Thyroid gland (tissue), 4 donors: ENCODE measurements at places on chromosomes 16 and 17. TPM values are rescaled to one million over a fixed set of nuclear protein-coding genes. Genes with fewer than 3 reads are reported as not detected.

GRCh38 chr16:87821376-87822107, 47.8 kb downstream of the SLC7A5 start:
- DNase-seq, result no peak

COX6A2 gene
- total RNA-seq, result not detected

DNA sequence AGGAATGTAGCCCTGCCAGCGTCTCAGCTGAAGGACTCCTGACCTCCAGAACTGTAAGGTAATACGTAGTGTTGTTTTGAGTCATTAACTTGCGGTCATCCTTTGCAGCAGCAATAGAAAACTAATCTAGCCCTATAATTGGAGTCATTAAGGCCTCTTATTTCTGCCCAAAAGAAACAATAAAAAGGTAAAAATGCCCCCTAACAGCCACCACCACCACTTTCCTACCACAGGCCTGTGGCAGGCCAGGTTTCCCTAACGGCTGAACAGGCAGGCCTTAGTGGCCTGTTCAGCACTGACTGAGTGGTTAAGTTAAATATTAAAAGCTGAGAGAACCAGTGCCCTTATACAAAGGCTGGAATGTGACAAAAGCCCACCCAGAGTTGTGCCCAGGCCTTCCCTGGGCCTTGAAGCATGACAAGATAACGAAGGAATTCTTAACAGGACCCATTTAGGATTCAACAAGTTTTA, 286.5 kb upstream of the ERCC4 start:
- DNase-seq, result no peak

DNA sequence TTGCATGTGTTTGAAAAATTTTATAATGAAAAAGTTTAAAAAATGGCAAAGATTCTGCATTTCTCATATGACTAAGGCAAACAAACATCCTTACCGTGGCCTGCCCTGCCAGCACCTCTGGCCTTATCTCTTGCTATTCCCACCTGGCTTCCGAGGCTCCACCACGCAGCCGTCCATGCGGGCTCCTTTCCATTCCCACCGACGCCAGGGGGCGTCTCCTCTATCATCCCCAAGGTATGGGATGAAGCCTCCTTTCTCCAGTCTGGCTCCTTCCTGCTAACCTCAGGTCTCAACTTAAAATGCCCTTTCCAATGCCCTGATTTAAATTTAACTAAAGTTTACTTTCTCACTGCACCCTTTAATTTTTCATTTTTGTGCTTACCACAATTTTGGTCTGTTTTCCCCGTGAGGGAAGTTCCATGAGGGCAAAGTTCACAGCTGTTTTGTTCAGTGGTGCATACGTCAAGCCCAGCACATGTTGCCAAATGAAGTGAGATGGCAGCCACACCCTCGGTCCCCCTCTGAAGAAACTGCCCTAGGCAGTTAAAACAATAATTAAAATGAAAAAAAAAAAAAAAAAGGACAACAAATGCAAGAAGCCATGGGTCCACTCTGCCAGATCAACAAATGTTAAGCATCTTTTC, 13.3 kb upstream of the SDK2 start:
- DNase-seq, result peak; percentile 53

WFDC1 gene
- not detected for total RNA-seq

GRCh38 chr17:32877164-32877764, 340 bp upstream of the MYO1D start:
- DNase-seq, result peak; percentile 94
